Tongue (tissue), 3 donors: ENCODE measurements at places on chromosomes 13 and 19. TPM values are rescaled to one million over a fixed set of nuclear protein-coding genes. Genes with fewer than 3 reads are reported as not detected.

DNA sequence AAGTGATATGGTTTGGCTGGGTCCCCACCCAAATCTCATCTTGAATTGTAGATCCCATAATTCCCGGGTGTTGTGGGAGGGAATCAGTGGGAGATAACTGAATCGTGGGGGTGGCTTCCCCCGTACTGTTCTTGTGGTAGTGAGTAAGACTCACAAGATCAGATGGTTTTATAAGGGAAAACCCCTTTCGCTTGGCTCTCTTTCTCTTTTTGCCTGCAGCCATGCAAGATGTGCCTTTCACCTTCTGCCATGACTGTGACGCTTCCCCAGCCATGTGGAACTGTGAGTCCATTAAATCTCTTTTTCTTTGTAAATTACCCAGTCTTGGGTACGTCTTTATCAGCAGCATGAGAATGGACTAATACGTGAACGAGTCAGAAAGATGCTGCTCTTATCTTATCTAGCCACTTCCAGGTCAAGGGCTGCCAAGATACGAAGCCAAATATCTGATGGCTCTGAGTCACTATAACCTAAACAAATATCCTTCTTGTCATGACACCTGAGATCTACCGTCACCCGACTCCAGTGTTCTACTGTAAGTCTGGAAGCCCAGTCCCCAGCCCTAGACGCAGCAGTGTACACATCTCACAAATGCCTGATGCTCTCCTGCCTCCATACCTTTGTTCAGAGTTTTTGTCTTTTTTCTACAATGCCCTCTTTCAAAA, 45.9 kb downstream of the SLC15A1 start:
- no peak for DNase-seq

DNA sequence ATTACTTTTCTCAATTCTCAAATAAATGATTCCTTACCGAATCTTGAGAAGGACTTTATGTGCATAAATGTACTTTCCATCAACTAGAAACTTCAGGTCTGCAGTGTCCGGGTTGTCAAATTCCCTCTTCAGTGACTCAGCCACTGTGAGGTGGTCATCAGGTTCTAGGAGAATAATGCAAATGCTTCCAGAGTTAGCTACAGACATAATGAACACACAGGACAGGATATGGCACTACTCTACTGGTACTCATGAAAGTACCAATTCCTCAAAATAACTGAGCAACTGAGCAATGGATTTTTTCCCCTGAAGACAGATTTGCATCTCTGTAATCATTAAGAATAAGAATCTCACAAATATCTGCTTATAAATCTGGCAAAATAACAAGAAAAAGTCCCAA, 31.2 kb downstream of the RCBTB2 start:
- no peak for DNase-seq

- DNase-seq: peak; percentile 82
Measured at GRCh38 chr13:44578067-44578400, 1.9 kb upstream of the TSC22D1 start.

DNA sequence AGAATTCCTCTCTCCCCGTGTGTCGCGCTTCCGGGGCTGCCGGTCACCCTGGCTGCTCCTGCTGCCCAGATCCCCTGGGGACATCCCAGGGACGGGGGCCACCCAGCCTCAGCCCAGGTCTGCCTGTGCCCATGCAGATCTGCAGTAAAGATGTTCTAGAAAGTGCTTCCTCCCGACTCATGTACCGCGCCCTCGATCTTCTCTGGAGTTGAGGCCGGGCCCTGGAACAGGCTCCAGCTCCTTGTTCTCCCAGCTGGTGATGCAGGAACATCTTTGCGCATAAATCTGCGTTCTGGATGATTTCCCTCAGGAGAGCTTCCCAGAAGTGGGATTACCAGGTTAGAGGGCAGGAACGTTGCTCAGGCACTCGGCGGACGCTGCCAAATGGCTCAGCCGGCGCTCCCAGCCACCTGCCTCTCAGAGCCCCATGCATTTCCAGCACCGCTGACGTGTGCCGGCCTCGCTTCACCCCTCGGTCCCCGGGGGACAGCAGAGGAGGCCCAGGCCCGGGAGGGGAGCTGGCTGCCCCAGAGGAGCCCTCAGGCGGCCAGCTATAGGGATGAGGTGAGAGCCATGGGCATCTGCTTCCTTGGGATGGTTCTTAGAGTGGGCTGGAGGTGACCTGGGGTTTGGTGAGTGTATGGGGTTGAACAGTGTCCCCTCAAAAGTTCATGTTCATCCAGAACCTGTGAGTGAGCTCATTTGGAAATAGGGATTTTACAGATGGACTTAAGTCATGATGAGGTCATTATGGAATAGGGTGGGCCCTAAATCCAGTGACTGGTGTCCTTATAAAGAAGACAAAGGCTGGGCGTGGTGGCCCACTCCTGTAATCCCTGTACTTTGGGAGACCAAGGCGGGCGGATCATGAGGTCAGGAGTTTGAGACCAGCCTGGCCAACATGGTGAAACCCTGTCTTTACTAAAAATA, 42.6 kb downstream of the CRTC1 start:
- DNase-seq: peak; percentile 59

DNA sequence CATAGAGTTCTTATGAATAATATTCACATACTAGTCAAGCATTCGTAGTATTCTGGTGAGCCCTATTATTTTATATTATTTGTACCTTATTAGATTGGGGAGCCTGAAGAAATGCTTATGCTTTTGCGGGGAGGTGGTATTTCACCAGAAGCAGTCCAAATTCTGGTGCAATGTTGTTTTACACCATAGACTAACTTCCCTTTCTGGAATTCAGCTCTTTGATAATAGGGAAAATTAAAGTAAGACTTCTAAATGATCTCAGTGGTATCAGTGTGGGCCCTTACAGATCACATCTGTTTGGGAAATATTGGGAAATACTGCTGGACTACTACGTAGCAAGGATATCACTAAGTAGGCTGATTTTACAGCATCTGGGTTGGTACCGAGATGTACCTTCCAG, 34.2 kb downstream of the KCTD12 start:
- DNase-seq: no peak

DNA sequence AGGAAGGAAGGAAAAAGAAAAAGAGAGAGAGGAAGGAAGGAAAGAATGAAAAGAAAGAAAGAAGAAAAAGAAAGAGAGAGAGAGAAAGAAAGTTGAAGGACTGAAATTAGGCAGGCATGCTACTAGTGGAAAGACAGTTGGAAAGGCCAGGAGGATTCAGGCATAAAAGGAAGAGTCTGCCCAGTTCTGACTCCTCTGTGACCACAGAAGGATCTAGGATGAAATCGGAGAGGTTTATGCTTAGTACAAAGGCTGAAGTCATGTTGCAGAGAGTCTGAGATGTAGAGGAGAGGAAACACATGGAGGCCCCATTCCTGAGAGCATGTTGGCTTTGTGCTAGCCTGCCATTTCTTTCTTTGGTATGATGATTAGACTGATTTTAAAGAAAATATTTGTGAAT, 246.5 kb upstream of the ARGLU1 start:
- DNase-seq: peak; percentile 65

DNA sequence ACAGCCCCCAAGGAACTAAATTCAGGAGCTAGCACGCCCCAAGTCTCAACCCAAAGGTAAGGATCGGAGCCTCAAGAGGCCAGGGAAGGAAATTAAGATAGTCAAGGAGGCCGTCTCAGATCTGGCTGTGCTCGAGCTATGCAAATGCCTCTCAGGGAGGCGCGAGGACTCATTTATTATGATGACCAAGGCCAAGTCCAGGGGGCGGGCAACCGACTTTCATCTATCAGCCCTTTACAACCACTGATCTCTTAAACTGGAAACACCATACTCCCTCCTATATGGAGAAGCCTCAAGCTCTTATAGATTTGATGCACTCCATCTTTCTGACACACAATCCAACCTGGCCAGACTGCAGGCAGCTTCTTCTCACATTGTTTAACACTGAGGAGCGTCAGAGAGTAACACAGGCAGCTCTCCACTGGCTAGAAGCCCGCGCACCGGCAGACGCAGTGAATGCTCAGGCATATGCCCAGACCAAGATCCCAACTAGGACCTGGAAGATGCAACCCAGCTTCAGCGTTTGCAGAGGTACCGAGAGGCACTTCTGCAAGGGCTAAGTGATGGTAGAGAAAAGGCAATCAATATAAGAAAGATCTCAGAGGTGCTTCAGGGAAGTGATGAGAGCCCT, 9.6 kb upstream of the SLC15A1 start:
- no peak for DNase-seq

DNA sequence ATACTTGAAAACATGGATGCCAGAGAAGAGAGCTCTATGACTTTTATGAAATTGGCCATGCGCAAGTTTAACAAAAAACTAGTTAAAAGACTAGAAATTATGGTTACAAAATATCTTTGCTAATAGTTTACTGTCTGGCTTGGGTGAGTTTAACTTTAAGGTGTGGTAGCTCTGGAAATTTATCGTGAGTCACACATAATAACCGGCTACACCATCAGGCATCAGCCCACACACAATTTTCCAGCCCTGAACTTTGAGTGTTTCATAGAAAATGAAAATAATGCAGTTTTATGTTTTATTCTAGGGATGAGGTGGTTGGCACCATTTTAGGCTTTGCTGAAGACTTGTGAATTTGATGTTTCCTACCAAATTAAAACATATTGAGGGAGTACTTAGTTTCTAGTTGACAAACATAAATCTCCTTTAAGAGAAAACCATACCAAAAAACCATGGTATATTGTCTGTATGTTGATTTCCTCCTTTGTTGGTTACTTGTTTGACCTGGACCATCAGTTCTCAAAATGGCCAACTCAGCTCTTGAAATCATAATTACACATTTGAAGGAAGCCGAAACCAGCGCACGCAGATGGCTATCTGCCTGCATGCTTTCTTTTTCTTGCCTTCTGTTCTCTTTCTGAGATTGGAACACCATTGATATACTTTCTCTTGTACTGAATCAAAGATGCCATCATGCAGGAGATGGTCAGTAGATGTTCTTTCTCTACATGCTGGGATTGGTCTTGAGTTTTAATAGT, 125.1 kb downstream of the AKAP11 start:
- no peak for DNase-seq

GRCh38 chr13:96075953-96076543, 13.9 kb upstream of the HS6ST3 start:
- DNase-seq: no peak

DNA sequence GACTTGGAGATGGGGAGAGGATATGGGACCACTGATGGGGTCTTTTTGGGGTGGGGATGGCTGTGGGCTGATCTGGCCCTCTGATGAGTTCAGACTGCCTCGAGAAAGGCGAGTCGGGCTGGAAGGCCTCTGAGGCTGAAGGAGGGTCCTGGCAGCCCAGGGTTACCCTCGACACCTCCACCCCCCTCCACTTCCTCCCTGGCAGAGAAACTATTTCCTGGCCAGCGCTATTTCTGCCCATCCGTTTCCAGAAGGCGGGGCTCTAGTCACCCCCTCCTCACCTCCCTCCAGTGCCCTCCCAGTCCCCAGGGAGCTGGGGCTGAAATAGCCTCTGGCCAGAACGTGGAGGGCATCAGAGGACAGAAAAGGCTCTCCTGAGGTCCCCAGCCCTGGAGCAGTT, 9.7 kb downstream of the EXOC3L2 start:
- no peak for DNase-seq

SIGLEC9 gene
- total RNA-seq: 0.21 TPM

XPO4 gene
- total RNA-seq: 31.2 TPM

ZNF763 gene
- total RNA-seq: 4.4 TPM

- DNase-seq: peak; percentile 63
Measured at GRCh38 chr13:101289764-101290163, 126.5 kb downstream of the NALCN start.

RASAL3 gene
- total RNA-seq: 0.51 TPM

DNA sequence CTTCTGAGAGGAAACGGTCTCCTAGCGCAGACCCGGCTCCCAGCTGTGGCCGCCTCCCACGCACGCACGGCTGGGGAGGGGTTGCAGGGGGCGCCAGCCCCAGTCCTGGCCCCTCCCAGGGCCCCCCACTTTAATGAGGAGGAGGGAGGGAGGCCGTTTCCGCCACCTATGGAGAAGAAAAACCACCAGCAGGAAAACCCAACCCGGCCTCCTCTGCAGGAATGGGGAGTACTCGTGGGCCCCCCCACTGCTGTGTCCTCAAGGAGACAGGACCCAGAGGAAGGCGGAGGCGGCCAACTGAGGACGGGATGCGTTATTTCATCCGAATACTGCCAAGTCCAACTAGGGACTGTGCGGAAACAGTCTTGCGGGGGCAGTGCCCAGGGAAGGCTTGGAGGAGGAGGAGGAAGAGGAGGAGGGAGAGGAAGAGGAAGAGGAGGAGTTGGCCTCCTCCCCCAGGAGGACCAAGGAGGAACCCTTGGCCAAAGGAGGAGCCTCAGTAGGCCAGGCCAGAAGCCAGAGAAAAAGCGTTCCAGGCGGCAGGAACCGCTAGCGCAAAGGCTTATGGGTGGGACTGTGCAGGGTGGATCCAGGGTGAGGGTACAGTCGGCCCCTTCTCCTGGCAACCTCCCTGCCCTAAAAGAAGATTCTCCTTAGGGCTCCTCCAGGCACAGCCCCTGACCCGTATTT, 3.9 kb upstream of the SSBP4 start:
- peak; percentile 84 for DNase-seq

DNA sequence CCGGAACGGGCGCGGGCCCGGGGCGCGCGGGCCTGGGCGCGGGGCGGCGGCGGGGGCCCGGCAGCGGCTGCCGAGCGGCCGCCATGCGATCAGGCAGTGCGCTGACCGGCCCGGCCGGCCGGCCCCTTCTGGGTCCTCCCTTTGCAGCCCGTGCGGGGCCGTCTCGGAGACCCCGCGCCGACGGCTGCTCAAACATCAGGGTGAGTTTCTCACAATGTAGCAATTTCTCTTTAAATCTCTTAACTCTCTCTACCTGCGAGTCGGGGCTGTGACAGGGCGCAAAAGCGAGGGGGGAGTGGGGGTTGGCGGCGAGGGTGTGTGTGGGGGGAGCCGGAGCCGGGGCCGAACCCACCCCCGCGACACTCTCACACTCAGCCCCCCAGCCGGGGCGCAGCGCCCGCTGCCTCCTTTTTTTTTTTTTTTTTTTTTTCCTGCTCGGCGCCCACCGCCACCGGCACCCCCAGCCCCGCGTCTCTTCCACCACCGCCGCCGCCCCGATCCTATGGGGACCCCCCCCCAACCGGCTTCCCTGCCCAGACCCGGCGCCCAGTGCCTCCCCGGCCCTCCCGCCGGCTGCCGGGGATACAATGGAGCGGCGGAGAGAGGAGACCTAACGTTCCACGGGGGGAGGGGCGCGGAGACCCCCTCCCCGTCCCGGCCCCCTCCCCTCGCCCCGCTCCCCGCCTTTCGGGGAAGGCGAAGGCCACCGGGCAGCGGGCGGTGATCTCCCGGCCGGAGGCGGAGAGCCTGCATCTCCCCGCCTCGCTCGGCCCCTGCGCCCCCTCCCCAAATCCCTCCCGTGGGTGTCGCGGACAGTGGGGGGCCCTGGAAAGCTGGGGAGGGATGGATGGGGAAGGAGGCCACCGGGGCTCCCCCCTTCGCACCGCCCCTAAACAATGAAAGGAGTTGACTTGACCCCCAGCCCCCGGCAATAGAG, at the start of gene BICRA:
Gene BICRA (plus strand): TSS at position 166 of the 937 bp plus-strand sequence. CDS start 64,441 bp downstream, outside the sequence.
- DNase-seq: peak; percentile 94

TEX26 gene
- total RNA-seq: not detected

DNA sequence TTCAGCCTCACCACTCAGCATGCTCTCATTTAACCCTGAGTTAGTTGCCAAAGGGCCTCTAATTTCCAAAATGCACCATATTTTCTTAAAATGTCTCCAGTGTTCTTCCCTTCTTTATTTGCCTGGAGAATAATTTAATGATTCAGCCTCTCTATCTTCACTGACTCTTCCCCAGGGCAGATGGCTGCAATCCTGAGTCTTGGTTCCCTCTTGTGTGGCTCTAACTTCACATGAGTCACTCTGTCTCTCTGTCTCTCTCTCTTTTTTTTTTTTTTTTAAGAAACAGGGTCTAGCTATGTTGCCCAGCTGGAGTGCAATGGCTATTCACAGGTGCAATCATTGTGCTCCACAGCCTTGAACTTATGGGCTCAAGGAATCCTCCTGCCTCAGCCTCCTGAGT, 251.4 kb downstream of the VWA8 start:
- no peak for DNase-seq

GRCh38 chr19:42407816-42408175, 17.7 kb upstream of the CNFN start:
- no peak for DNase-seq

CACNG6 gene
- 22.2 TPM for total RNA-seq
